ENCODE measurements at places on chromosomes 13 and 19.
A peak's percentile ranks its signal among the peaks of the same experiment; 100 is the strongest.

DNA sequence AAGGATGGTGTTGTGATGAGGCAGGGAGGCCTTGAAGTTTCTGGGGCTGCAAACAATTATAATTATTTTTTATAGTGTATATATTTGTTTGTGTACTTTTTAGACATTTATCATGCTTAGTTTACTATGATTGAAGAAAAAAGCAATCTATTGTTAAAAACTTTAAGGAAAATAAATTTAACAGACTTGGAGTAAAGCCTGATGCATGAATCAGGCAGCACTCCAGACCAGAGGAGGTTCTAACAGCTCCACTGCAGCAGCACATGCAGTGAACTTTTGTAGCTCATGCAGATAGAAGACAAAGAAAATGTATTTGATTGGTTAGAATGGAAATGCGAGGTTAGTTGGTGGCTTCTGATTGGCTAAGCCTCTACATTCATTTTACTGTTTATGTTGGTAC is 36.8 kb upstream of the PABPC3 start:
- DNase-seq, result no peak

DNA sequence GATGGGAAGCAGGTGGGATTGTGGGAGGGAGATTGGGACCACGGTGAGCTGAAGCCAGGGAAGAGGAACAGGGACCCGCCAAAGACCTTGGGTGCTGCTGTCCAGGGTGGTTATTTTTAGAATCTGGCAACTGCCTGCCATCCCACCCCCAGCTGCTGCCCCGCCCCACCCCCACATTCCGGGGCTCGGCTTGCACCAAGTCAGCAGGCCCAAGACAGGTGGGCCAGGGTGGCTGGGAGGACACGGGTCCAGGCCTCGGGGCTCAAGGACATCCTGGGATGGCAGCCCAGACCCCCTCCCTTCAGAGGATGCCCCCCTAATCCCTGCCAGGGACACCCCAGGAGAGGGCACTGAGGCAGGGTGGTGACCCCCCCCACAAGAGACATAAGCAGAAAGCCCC is 827 bp downstream of the CKM start:
- DNase-seq, result no peak

GRCh38 chr13:108681986-108682575 is 52.7 kb downstream of the MYO16 start:
- no peak for DNase-seq

GRCh38 chr13:65314008-65314407 is 1916.1 kb downstream of the PCDH9 start:
- DNase-seq, result no peak

DNA sequence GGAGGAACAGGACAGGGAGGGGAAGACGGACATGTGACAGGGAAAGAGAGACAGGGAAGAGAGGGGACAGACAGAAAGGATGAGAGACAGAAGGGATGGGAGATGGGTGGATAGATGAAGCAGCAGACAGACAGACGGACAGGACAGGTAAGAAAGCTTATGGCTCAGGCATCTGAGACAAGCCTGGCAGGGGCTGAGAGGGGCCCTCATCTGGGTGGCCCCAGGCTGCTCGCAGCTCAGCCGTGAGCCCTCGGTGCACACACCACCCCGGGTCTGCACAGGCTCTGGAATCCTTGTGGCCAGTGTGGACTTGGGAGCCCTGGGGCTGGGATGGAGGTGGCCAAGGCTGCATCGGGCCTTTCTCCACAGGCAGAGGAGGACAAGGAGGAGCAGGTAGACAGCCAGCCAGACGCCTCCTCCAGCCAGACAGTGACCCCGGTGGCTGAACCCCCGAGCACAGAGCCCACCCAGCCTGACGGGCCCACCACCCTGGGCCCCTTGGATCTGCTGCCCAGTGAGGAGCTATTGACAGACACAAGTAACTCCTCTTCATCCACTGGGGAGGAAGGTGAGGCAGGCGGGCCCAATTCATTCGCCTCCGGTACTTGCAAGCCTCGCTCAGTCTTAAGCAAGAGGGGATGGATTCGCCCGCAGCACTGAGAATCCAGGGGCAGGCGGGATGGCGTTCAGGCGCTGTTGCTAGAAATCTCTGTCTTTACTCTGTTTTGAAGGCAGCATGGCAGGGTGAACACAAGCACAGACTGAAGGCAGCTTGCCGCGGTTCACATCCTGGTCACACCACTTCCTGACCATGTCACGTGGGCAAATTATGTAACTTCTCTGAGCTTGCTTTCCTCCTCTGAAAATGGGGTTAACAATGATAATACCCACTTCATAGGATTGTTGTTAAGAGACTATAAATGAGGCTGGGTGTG is 14.0 kb downstream of the GRAMD1A start:
- no peak for DNase-seq

GRCh38 chr13:34591900-34592529 is 350.1 kb upstream of the NBEA start:
- DNase-seq, result no peak

- DNase-seq, result no peak
Measured at GRCh38 chr13:74218291-74218690, 84.1 kb upstream of the KLF12 start.

DNA sequence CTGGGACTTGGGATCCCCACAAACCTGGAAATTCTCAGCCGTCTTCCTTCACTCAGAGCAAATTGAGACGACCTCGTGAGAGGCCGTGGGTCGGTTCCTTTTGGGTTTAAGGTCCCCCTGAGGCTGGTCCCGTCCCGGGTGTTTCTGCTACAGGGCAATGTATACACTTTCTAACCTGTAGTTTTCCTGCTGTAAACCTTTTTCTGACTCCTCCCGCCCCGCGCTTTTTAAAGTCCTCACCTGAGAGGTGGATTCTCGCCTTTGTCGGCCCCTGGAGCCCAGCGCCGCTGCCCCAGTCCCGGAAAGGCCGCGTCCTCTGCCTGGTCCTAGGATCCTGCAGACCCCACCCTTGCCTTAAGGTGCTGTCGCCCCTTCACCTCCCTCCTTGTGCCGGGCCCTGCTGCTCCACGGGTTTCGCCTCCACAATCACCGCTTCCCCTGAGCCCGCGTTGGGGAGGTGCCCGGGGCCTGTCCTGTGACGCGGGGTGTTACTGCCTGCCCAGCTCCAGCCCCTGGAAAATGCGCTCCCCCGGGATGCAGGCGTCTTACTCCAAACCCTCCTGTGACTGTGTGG is 391 bp downstream of the ZNF761 start:
- DNase-seq, result peak; percentile 56

GRCh38 chr13:29479716-29480492 is 115.6 kb downstream of the SLC7A1 start:
- DNase-seq, result no peak

DNA sequence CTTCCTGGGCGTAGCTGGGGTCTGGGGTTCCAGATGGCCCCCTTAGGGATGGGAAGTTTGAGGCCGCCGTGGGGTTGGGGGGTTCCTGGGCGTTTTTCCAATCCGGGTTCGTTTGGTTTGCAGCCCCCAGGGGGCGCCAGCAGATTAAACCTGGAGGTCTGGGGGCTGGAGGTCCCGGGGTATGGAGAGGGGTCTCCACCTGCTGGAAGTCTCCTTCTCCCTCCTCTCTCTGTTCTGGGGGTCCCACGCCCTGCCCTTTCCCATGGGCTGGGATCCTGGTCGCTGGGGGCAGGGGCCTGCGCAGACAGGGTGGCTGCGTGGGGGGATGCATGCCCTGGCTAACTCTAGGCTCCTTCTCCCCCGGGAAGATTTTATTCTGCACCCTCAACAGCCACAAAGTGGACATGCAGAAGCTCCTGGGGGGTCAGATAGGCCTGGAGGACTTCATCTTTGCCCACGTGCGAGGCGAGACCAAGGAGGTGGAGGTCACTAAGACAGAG is 899 bp downstream of the GIPC3 start:
- DNase-seq, result no peak

GRCh38 chr19:53868091-53868891 is 608 bp downstream of the MYADM start:
- peak; percentile 71 for DNase-seq

- no peak for DNase-seq
Measured at GRCh38 chr13:77729502-77730221, 32.2 kb downstream of the SLAIN1 start.

- no peak for DNase-seq
Measured at GRCh38 chr19:56149656-56150038, 8.6 kb downstream of the ZNF444 start.

DNA sequence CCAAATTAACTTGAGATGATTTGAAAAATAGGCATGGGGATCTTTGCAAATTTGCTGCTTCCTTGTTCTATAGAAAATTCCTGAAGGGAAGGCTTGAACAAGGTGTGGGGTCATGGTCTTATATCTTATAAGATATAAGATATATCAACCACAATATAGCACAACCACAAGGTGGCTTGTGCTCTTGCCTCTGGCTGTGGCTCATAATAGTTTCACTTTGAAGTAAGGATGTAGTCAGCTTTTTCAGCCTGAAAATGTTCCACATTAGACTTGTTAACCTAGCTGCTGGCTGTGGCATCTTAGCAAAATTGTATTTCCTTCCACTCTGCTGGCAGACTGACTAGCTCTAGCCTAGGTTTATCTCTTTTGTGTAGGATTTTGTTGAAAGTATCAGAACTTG is 169.7 kb downstream of the KLF5 start:
- DNase-seq, result no peak

- DNase-seq, result peak; percentile 72
Measured at GRCh38 chr19:13149628-13150186, 468 bp downstream of the STX10 start.

DNA sequence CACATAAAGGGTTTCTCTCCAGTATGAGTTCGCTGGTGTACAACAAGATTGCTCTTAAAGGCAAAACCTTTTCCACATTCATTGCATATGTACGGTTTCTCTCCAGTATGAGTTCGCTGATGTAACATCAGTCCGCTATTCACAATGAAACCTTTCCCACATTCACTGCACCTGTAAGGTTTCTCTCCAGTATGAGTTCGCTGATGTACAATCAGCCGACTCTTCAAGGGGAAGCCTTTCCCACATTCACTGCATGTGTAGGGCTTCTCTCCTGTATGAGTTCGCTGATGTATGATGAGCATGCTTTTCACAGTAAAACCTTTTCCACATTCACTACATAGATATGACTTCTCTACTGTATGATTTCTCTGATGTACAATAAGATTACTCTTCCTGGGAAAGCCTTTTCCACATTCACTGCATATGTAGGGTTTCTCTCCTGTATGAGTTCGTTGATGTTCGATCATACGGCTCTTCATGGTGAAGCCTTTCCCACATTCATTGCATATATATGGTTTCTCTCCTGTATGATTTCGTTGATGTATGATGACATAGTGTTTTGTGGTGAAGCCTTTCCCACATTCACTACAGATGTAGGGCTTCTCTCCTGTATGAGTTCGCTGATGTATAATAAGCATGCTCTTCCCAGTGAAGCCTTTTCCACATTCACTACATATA is 6.0 kb upstream of the ZNF614 start:
- no peak for DNase-seq

DNA sequence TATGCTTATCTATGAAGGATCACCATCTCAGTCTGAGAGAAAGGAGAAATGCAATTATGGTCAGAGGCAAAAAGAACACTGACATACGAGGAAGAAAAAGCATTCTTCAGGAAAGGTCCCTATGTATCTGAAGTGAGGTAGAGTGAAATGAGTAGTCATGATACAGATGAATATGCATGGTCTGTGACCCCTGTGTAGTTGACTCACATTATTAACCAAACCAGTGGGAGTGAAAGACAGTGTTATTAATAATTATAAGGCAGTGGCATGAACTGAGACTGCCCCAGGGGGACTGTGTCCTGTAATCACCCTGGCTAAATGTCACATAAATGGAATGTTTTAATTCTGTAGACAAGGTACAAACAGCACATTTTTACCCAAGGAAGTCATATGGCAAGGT is 1320.2 kb upstream of the PCDH9 start:
- DNase-seq, result no peak

DNA sequence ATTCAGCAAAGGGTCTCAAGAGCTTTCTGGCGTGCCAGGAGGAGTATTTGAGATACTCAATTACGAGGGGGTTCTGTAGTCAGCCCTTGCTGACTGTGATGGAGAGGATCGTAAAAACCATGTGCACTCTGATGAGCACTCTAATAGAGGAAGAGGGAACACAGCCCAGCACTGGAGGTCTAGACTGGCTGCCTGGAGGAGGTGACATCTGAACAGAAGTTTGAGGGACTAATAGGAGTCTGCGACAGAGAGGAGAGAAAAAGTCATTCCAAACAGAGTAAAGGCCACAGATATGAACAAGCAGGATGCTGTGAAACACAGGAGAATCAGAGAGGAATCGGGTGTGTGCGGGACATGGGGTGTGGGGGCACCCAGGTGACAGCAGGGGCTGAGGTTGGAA is 79.4 kb downstream of the DPF1 start:
- DNase-seq, result no peak

- no peak for DNase-seq
Measured at GRCh38 chr13:105441051-105441750, 1094.3 kb downstream of the EFNB2 start.

GRCh38 chr13:31355001-31355400 is 155.2 kb downstream of the B3GLCT start:
- DNase-seq, result no peak

DNA sequence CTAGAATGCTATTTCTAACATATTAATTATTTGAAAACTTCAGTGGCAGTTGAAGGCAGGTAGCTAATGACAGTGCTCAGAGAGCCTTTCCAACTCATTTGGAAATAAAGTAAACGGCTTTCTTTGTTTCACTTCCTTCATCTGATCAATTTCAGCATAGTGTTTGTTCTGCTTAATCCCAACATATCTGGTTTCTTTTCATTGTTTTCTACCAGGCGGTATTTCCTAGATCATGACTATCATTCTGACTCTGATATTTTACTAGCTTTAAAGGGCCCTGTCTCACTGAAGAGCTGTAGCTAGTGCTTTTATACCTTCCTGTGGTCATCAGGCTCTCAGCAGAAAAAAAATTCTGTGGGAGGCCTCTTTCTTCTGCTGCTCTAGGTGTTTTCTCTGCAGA is 178.6 kb downstream of the RBM26 start:
- no peak for DNase-seq

DNA sequence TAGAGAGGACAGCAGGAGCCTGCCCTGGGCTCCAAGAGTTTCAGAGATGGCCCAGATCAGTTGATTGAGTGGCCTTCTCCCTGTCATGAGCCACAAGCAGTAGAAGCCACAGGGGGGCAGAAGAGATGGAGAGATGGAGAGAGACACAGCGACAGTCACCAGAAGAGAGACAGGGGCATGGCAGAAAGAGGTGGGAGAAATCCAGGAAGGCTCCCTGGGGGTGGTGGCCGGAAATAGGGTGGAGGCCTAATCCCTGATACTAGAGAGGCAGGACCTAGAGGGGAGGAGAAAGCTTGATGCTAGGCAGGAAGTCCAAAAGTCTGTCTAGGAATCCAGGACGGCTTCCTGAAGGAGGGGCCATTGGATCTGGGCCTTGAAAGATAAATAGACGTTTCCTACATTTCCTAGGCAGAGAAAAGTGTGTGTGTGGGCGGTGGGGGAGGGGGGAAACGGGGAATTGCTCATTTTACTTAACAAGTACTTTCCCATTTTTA is 9.6 kb upstream of the TPM4 start:
- DNase-seq, result no peak

- no peak for DNase-seq
Measured at GRCh38 chr19:56312342-56312741, 2.3 kb downstream of the ZSCAN5A start.

Data from H1 (cell line).